ENCODE measurements at places on chromosomes 5 and 9.

DNA sequence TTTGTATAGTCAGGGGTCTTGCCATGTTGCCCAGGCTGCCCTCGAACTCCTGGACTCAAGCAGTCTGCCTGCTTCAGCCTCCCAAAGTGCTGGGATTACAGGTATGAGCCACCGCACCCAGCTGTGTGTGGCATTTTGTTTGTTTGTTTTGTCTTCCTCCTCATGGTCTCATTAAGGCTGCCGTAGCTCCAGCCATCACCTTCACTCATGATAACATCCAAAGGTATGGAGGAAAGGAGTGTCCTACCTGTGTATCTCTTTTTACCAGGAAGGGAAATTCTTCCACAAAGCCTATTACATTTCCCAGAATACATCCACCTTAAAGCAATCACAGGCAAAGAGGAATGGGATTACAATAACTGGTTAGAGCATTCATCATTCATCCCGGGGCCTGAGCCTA, 27.2 kb downstream of the LSM11 start:
- no peak for DNase-seq

DNA sequence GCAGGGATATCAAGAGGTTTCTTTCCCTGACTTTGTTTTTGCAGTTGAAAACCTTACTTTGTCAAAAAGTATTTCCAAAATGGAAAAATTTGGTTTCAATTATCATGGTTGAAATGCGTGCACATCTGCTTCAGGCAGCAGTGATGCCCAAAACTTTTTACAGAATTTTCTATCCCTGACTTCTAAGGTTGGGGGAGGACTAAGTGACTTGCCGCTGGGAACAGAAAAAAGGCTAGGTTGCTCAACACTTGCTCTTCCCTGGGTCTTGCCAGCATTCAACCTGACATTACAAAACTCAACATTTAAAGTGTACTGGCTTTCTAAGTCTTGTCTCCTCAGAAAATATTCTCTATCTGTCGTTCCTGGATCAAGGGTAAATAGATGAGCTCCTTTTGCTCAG, 4.7 kb downstream of the KLHL3 start:
- DNase-seq: no peak

GRCh38 chr5:122301016-122301415, 11.0 kb upstream of the SNCAIP start:
- DNase-seq: no peak

DNA sequence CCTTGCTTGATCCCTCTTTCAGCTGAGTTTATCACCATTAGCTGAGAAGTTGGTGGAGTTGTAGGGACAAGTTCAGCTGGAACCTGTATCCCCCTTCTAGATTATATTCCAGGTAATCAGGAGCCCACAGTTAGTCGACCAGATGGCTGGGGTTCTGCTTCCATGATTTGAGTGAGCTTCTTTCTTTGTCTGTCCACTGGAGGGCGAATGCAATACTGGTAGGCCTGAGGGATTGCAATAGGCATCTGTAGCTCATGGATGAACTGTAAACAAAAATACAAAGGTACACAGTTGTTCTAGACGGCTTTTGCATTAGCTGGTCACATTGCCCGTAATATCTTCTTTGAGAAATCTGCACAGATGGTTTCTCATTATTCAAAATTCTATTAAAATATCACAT, 88.9 kb downstream of the PCSK5 start:
- DNase-seq: no peak

- DNase-seq: no peak
Measured at GRCh38 chr5:130805036-130805435, 360.0 kb downstream of the HINT1 start.

All from stimulated activated CD8-positive, alpha-beta memory T cell treated with anti-CD3 and anti-CD28 coated beads, Interleukin-4, amount 100 ng/mL, for 1 hour (primary cell).